ENCODE measurements at places on chromosomes 3 and 15.

DNA sequence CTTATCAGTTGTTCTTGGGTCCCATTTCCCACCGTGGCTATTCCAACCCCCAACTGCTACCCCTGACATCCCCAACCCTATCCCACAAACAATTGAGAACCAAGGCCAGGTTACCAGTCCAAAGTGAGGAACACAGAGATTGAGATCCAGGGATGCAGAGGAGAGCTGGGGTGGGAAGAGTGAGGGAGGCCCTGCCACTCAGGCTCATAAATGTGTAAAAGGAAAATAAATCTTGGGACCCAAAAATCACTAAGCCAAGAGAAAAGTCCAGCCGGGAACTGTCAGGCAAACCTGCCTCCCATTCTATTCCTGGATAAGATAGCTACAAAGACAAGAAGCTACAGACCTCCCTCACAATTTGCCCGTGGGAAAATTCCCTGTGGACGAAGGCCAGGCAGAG, 101.1 kb upstream of the DLG1 start:
- DNase-seq = no peak

DNA sequence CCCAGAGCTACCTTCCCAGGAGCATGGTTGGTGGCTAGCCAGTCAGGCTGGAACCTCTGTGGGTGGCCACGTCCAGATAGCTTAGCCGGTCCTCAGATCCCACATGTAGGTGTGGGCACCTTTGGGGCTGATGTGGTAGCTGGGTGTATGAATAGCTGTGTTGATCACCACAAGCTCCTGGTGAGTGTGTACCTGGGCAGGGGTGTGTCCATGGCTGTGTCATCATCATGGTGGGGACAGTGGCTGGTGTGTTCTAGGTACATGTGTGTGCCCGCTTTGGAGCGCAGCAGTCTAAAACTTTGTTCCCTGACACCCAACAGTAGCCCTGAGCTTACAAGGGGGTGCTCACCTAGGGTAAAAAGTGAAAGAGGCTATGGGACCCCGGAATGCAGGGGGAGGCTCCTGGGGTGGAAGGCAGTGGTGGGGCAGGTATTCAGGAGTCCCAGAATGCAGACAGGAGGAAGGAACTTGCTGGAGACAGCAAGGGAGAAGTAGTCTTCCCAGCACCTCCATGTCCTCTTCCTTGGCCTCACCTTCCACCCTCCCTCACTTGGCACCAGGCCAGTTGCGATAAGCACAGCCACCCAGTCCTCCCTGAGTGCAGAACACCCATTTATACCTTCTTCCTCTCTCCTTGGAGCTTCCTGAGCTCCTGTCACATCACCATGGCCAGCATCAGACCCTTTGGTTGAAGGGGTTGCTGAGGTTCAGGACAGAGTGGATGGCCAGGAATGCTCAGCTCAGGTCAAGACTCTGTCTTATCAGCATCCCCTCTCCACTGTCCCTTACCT, 1.2 kb downstream of the CISH start:
- DNase-seq = no peak

DNA sequence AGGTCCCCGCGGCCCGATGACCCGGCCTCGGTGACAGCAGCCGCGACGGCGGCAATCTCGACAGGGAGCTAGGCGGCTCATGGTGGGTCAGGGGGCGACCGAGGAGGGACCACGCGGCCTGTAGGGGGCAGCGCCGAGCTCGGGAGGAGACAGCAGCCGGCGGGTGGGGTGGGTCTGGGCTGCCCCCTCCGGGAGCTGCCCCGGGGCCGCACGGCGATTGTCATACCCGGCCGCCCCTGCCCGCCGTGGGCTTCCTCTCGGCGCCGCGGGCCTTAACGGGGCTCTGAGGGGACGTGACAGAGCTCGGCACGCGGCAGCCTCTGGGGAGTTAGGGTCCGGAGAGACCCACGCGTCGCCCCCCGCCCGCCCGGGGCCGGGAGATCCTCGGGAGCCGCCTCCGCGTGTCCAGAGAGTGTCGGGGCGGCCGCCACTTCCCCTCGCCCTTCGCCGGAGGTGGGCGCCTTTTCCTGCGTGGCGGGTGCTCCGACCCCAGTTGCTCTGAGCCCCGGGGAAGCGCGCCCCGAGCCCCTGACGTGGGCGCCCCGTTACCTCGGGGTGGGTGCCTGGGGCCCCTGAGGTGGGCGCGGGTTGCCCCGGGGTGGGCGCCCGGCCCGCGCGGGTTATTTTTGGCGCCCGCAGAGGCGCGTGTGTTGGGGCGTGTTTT, 539 bp upstream of the PLCL2 start:
- DNase-seq = peak; percentile 65

- no peak for DNase-seq
These were observed 23.3 kb upstream of the DOCK3 start for GRCh38 chr3:50651445-50651844.

DNA sequence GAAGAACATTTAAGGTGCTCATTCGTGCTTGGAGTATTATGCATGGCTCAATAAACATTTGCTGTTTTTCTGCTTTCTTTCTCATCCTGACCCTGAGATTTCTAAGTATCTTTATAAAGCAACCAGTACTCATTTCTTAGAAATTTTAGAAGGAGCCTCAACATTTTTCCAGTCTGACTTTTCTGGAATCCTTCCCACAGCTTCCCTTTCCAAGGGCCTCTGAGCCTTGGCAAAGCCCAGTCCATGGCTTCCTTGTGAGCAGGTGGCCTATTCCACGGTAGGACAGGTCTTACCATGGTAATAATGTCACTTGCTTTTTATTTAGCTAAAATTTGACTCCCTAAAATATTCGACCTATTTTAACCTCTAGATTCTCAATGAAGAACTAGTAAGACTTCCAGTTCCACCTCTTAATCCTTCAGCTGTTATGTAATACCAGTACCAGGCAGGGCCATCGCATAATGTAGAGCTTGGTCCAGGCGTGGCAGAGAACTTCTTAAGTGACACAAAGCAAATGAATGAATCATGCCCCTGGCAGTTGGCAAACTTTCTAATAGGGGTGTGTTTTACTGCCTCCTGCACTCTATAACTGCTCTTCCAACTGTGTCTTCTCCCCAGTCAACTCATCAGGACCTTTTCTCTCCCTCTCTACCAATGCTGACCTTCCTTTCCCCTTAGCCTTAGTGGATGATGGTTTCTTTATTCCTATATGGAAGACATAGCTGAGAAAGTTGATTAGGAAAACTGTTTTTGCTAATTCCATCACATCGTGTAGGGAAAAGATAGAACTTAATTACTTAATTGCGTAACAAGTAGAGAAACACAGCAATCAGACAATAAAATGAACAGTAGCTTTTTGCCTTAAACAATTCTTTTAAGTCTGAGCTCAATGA, 894 bp upstream of the TM4SF4 start:
- peak; percentile 88 for DNase-seq

DNA sequence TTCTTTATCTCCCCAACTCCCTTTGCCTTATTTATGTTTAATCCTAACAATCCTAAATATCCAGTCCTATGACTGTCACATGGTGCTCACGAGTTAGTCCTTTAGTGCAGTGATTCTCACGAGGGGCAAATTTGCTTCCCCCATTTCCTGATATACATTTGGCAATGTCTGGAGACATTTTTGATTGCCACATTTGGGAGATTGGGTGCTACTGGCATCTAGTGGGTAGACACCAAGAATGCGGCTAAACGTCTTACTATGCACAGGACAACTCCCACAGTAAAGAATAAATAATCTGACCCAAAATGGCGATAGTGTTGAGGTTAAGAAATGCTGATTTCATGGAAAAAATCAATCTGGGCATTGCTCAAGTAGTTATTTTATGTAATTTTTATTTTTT, 466.5 kb downstream of the ROBO2 start:
- no peak for DNase-seq

DNA sequence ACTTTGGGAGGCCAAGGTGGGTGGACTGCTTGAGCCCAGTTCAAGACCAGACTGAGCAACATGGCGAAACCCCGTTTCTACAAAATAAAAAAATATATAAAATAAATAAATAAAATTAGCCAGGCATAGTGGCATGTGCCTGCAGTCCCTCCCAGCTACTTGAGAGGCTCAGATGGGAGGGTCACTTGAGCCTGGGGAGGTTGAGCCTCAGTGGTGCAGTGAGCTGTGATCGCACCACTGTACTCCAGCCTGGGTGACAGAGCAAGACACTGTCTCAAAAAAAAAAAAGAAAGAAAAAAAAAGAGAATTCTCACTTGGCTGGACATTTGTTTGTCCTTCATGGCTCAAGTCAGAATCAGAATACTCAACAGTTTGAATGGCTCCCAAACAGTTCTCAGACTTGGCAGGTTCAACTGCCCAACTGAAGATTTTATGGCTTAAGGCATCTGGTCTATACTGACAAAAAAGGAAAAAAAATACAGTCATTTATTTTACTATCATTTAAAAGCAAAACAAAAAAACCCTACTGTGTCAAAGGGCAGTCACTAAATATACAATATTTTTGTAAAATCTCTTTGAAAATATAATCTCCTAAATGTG, 106.6 kb downstream of the FBXL22 start:
- DNase-seq = no peak

DNA sequence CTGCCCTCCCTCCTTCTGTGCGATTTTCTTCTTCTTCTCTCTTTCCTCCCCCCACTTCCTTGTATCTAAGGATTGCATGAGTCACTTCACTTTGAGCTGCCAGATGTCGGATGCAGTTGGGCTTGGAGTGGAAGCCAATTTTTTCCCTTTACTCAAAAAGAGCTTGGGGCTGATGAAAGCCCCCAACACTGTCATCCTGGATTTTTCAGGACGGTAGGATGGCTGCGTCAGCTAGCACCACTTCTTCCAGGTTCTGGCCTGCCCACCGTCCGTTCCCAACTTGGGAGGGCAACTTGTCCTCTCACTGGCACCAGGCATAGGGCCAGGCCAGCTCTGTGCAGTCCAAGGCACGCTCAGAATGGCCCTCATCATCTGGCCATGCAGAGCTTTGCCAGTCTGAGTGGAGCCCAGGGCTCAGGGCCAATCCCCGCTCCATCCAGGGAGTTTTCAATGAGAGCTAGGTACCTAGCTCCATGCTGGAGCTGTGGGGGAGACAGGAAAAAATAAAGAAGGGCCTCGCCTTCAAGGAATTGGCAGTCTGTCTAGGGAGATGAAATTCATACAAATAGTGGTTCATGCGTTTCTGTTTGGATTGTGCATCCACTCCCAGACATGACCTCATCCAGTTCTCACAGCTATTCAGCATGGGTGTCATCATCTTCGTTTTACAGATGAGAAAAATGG, 47.7 kb upstream of the INSYN1 start:
- DNase-seq = peak; percentile 93

DNA sequence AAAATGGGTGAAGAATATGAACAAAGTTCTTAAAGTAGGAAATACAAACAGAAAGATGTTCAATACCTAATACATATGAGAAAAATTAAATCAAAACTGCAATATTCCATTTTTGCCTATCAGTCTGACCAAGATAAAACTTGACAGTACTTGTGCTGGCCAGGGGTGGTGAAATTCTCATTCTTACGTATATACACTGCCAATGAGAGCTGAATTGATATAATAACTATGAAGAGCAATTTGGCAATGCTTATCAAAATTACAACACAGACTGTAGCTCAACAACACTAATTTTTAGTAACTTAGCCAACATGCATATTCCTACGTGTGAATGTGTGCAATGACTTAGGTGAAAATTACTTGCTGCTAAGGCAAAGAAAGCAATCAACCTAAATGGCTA, 90.2 kb downstream of the SETD2 start:
- no peak for DNase-seq

DNA sequence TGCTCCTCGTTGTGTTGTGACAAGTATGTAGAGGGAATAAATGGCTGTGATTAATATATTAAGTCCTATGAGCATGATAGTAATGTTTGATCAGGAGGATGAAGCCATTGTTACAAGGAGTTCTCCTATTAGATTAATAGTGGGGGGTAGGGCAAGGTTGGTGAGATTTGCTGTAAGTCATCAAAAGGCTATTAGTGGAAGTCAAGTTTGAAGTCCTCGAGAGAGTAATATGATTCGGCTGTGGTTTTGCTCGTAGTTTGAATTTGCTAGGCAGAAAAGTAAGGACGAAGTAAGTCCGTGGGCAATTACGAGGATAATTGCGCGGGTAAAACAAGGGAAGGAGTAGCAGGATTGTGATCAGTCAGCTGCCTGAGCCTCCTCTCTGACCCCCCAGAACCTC, 26.0 kb upstream of the BUB1B start:
- DNase-seq = no peak

- DNase-seq = no peak
These were observed 675 bp downstream of the TSEN2 start for GRCh38 chr3:12484983-12485327.

GRCh38 chr3:128273109-128273840, 120.0 kb downstream of the EEFSEC start:
- no peak for DNase-seq

- DNase-seq = peak; percentile 99
These were observed 118.7 kb downstream of the RPL22L1 start for GRCh38 chr3:170751083-170751898.

DNA sequence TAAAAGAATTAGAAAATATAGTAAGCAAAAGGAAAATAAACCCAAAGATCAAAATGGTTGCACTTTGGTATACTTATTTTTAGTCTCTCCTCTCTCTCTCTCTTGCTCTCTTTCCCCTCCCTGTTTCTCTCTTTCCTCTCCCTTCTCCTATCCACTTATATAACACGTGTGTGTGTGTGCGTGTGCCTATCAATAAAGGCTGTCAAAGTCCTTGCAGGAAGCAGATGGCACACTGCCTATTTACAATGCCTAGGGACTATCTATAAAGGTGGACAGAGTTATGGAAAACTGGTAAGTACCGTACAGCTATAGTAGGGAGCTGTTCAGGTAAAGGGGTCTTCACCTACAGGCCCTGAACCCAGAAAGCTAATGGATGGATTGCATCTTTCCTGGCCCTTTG, 161.6 kb downstream of the SQOR start:
- DNase-seq = no peak

- DNase-seq = no peak
These were observed 91.2 kb downstream of the SEMA5B start for GRCh38 chr3:122936335-122936734.

DNA sequence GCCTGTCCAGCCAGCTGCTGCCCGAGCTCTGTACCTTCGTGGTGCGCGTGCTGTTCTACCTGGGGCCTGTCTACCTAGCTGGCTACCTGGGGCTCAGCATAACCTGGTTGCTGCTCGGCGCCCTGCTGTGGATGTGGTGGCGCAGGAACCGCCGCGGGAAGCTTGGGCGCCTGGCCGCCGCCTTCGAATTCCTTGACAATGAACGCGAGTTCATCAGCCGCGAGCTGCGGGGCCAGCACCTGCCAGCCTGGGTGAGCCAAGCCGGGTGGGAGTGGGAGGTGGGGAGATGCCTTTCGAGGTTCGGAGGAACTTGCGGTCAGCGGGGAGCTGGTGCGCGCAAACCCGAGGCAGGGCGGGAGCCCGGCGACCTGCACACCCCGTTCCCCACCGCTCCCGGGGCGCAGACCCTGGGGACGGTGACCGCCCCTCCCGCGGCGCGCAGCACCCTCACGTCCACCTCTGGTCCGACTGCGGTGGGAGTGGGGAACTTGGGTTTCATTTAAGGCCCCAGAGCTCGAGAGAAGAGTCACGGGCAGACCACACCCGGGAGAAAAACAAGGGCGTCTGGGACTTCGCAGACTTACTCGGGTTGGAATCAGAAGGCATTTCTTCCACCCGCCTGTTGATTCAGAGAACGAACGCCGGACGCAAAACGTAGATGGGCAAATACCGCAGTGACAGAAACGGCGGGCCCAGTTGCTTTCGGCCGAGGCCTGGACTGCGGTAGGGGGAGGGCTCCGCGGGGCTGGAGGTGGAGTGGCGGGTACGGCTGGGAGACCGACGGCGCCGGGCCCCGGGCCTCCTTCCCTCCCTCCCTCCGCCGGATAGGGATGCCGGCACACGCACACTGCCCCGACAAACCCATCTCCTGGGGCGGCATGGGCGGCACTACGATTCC, 708 bp downstream of the ESYT3 start:
- no peak for DNase-seq

GRCh38 chr3:24604215-24604614, 109.6 kb upstream of the THRB start:
- no peak for DNase-seq

- DNase-seq = peak; percentile 86
These were observed 32.4 kb downstream of the CD200R1L start for GRCh38 chr3:112814266-112814665.

All from fibroblast of skin of right biceps (primary cell).